ENCODE measurements at places on chromosomes 11 and 22.
A peak's percentile ranks its signal among the peaks of the same experiment; 100 is the strongest.

- no peak for DNase-seq
Measured at GRCh38 chr11:22162756-22163155, 30.1 kb upstream of the ANO5 start.

- no peak for DNase-seq
Measured at GRCh38 chr11:72818971-72819370, 4.8 kb downstream of the ATG16L2 start.

DNA sequence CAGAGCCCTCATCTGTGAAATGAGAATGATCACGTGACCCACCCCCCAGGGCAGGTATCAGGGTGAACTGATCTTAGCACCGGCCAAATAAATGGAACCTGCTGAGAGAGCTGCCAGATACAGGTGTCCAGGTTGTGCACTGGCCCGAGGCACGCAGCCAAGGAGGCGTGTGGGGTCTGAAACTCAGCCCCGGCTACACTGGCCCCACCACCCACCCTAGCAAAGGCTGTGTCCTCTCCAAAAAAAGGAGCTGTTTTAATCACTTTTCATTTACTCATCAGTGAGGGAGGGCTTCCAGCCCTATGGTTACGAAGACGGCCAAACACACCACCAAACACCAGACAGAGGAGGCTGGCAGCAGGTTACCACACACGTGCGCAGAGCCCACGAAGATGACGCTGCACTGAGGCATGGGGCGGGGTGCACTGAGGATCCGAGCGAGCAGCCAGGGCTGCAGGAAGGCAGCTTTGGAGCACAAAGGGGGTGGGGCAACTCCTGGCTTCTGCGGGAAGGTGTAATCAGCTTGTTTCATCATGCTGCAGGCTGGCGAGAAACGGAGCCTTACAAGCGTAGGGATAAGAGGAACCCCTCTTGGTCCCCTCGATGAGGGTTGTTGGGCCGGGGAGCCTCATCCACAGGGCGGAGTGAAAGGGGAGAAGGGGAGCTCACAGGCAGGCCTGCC lies 19.5 kb upstream of the SLC22A12 start:
- DNase-seq: no peak

- no peak for DNase-seq
Measured at GRCh38 chr11:33767624-33768023, 6.7 kb downstream of the FBXO3 start.

- no peak for DNase-seq
Measured at GRCh38 chr11:326842-327580, 6.4 kb upstream of the IFITM3 start.

DNA sequence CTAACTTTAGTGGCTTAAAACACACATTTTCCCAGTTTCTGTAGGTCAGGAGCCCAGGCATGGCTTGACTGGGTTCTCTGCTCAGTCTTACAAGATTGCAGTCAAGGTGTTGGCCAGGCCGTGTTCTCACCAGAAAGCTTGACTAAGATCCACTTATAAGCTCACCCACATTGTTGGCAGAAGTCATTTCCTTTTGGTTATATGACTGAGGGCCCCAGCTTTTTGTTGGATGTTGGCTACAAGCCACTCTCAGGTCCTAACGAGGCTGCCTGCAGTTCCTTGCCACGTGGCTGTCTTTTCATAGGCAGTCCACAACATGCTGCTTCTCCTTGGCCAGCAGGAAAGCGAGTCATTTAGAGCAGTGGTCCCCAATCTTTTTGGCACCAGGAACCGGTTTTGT lies 79.3 kb upstream of the CRTAM start:
- DNase-seq: no peak

DNA sequence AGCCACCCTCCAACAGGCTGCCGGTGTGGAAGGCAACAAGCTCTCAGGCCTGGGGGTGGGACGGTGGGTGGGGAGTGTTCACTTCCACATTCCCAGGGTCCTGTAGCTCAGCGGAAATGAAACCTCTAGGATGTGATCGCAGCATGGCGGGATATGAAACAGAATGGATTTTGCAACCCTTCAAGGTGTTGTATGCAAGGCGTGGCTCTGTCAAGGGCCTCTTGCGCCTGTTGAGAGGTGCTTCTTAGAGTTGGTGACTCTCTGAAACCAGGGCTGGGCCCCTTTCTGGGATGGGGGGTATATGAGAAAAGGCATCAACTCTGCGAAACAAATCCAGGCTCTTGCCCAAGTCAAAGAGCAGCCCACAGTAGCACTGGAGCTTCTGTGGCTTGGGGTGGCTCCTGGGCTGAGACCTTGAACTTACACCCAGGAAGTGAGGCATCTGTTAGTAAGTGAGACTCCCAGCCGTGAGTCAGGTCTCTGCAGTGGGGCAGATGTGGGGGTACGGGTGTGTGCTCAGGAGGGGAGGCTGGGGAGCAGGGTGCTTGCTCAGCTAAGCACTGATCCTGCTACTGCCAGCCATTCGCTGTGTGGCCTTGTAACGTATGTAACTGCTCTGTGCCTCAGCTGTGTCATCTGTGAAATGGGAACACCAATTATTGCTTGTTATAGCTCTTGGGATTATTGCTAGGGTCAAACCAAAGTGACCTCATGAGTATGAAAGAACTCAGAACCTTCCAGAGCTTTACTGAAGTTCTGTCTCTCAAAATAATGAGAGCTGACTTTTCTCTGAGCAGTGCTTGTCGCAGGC lies 28.3 kb downstream of the NECTIN1 start:
- no peak for DNase-seq

GRCh38 chr11:61747967-61748285 lies 4.5 kb upstream of the MYRF start:
- DNase-seq: no peak

- no peak for DNase-seq
Measured at GRCh38 chr11:92782806-92783205, 186.6 kb upstream of the MTNR1B start.

DNA sequence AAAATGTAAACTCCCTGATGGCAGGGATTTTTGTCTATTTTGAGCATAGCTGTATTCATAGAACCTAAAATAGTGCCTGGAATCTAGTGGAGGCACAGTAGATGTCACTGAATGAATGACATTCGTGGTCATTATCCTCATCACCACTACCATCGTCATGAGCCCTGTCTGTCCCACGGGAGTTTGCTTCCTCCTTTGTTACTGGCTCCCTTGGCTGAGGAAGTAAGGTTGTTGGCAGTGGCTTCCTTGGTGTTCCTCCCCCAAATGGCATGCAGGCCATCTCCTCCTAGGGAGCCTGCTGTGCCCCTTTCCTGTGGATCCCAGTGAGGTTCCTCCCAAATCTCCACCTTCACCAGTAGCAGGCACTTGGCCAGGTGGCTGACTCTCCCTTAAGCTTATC lies 183.0 kb downstream of the CEP164 start:
- DNase-seq: no peak

DNA sequence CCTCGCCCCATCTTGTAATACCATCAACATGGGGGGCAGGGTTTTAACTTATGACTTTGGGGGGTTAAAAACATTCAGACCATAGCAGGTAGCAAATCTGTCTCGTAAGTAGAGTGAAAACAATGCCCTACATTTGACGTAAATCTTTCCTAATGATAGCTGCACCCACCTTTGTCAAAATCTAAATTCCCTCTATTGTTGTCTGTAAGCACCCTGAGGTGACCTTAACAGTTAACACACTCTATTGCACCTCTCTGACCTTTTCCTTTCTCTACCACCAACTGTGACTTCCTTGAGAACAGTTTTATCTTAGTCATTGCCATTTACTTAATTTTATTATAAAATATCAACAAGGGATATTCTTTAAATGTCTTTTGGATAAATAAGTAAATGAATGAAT lies 1024.9 kb upstream of the CNTN5 start:
- no peak for DNase-seq

- DNase-seq: no peak
Measured at GRCh38 chr11:113168354-113169342, 145.7 kb upstream of the TTC12 start.

DNA sequence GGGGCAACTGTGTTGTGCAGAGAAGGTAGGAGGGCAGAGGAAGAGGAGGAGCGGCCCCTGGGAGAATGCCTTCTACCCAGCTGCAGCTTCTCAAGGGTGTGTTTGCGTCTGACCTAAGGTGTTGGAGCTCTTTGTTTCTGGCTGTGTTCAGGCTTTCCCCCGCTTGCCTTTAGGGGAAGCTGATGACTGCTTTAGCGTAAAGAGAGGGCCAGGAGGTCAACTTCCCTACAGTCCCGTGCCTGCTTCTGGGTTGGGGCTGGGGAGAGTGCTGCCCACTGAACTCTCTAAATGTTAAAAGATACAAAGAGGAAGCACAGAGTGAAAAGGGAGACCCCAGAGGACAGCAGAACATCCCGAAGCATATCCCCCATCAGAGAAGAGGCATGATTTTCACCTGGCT lies 99.2 kb downstream of the PTPRJ start:
- DNase-seq: no peak

DNA sequence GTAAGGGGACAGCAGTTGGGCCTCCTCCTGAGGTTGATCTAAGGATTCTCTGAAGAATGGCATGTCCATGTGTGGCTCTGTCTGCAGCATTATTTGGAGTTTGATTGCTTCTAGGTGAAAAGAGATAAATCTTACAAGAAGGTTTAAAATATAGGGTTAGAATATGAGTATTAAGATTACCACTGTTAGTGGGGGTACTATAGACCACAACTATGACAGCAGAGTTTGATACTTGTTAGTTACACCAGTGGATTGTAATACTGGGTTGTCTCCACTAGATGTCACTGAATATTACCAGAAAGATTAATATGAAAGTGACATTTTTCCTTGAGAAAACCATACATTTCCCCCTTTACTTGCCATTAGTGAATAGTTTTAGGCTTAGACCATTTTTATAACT lies 47.9 kb downstream of the ZNF280B start:
- no peak for DNase-seq

DNA sequence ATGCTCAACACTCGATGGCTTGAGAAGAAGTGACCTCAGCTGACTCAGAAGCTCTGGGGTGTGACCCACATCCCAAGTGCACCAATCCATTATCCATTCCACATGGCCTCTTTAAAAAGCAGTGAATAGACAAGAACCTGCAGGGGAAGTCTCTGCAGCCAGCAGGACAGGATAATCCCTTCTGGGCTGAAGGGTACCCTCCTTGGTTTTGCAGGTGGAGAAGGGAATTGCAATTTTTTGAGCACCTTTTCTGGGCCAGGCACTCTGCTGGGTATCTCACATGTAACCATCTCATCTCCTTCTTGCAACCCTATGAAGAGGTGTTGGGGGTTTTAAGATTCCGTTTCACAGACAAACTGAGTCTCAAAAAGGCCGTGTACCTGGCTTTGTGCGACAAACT lies 76.6 kb downstream of the MYO18B start:
- no peak for DNase-seq

GRCh38 chr11:57379732-57380131 lies 1.2 kb downstream of the PRG3 start:
- DNase-seq: no peak

DNA sequence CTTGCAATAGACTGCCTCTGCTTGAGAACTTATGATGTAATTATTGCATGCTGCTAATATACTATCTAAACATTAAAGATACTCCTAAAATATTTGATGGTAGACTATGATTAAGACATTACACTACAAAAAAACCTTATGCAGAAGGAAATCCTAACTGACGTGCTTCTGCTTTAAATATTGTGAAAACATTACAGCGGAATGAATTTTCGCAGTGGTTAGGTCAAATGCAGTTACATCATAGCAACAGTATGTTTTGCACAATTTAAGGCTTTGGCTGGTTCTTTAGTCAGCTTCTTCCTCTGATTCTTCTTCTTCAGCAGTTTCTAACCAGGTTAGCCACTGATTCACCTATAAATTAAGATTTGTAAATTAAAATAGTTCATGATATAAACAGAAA lies 11.2 kb downstream of the EIF4G2 start:
- no peak for DNase-seq

- no peak for DNase-seq
Measured at GRCh38 chr11:65850217-65851082, 7.5 kb downstream of the CFL1 start.

- DNase-seq: no peak
Measured at GRCh38 chr22:32674925-32675825, 126.3 kb upstream of the TIMP3 start.

- DNase-seq: no peak
Measured at GRCh38 chr11:45730014-45730413, 64.6 kb upstream of the CHST1 start.

- no peak for DNase-seq
Measured at GRCh38 chr11:24124876-24125275, 372.0 kb upstream of the LUZP2 start.

DNA sequence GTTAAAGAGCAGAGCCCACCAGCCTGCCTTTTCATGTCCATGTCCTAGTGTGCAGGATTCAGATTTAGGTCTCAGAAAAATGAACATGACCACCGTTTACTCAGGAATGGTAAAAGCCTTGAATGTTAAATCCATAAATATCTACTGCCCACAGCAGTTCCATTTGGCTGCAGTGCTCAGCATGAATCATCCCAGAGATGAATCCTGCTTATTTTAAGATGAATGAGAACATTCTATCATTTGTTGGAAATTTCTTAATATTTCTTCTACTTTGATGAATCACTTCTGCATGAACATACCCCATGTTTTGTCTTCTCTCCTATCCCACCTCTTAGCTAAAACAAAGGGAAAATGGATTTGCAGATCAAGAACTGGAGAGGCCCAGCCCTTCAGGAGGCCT lies 47.5 kb upstream of the AQP11 start:
- DNase-seq: peak; percentile 7

DNA sequence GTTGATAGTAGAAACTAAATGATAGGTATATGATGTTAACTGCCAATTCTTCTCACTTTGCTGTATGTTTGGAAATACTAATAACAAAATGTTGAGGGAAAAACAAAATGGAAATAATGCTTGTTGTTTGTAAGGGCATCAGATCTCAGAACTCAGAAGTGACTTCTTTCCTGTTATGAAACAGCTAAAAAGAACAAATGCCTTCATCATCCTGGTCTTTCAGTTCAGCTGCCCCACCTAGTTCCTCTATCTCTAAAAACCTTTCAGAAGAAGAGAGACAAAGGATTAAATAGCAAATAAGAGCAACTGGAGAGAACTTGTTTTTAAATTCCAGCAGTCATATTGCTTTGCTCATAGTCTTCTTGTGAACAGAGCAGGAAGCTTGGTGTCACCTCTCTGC lies 345.3 kb upstream of the NCAM1 start:
- no peak for DNase-seq

DNA sequence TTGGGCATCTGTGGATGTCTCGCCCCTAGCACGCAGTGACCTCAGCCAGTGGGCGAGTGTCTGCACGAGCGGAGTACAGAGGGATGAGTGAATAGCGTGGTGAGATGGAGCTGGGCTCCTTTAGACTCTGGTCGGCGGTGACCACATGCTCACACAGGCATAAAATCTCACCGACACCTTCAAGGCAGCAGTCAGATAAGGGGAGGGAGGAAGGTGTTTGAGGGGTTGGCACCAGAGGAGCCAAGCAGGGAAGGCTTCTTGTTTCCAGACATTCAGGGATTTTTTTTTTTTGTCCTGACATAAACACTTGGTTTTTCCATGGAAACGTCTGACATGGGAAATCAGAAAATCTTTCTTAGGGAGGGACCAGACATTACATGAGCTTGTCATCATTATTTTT lies 35.8 kb downstream of the GRIK4 start:
- no peak for DNase-seq

DNA sequence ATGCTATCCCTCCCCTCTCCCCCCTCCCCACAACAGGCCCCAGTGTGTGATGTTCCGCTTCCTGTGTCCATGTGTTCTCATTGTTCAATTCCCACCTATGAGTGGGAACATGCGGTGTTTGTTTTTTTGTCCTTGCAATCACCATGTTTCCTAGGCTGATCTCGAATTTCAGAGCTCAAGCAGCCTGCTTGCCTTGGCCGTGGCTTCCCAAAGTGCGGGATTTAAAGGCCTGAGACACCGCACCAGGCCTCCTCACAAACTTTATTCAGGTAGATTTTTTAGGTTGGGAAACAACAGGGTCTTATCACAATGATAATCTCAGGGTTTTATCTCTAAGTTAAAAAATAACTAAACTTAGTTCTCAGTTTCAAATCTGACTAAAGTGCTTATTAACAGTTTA lies 125.4 kb downstream of the LUZP2 start:
- DNase-seq: no peak

All from AG09319 (cell line).